ENCODE measurements at places on chromosomes 11 and 22. TPM values are rescaled to one million over a fixed set of nuclear protein-coding genes. Genes with fewer than 3 reads are reported as not detected.

GRCh38 chr11:18780329-18780728 lies 11.3 kb downstream of the PTPN5 start:
- DNase-seq, result no peak
- no peaks in the 10 kb centered on the region for H3K36me3 ChIP-seq
- no peak overlapping the region for H3K4me3 ChIP-seq
- H3K27me3 ChIP-seq, result no peaks in the 10 kb centered on the region
- no peak overlapping the region for H3K27ac ChIP-seq

- peak overlapping the region; percentile 95 for H3K4me3 ChIP-seq
- H3K27me3 ChIP-seq, result no peaks in the 10 kb centered on the region
Observed at GRCh38 chr22:49655168-49655812, 172.4 kb downstream of the BRD1 start.

DNA sequence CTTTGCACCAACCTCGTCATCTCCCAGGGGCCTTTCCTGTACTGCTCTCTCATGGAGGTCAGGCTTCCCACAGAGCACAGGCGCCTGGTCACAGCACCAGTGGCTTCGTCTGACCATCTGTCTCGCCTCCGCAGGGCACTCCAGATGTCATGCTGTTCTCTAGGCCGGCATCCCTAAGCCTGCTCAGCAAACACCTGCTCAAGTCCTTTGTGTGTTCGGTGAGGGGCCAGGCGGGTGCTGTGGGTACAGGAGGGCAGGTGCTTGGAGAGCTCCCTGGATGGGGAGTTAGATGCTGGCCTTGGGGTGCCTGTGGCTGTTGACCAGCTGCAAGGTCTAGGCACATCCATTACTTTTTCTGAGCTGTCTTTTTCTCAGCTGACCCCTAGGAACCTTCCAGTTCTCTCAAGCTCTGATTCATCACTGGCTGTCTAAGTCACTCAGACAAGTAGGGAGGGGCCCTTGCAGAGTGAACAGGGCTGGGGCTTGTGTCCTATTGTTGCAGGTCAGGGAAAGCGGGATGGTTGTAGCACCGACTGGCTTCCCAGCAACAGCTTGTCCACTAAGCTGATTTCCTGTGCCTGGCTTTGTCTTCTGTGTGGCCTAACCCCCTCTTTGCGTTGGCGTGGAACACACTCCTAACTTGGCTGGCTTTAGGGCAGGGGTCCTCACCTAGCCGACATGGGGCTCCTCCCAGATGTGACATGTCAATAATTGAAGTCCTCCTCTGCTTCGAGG lies 9.2 kb downstream of the CLDN5 start:
- H3K27me3 ChIP-seq, result no peaks in the 10 kb centered on the region
- H3K4me1 ChIP-seq, result no peaks in the 10 kb centered on the region
- no peak for DNase-seq
- no peak overlapping the region for H3K27ac ChIP-seq
- H3K36me3 ChIP-seq, result no peaks in the 10 kb centered on the region
- no peak overlapping the region for H3K4me3 ChIP-seq

- H3K27me3 ChIP-seq, result no peaks in the 10 kb centered on the region
- H3K27ac ChIP-seq, result no peak overlapping the region
- no peaks in the 10 kb centered on the region for H3K36me3 ChIP-seq
- no peak overlapping the region for H3K4me3 ChIP-seq
- DNase-seq, result no peak
- no peaks in the 10 kb centered on the region for H3K4me1 ChIP-seq
Observed at GRCh38 chr22:19644314-19645223, 69.7 kb upstream of the SEPTIN5 start.

- no peaks in the 10 kb centered on the region for H3K36me3 ChIP-seq
- H3K4me1 ChIP-seq, result no peaks in the 10 kb centered on the region
- H3K27me3 ChIP-seq, result peaks cover 50% of the 10 kb centered on the region
- DNase-seq, result no peak
Observed at GRCh38 chr11:116577273-116577672, 195.5 kb downstream of the BUD13 start.

The OR8K1 gene
- total RNA-seq, result not detected

The BARX2 gene
- not detected for total RNA-seq

The OR52D1 gene
- not detected for total RNA-seq
